ENCODE measurements at places on chromosomes 5 and 9.

DNA sequence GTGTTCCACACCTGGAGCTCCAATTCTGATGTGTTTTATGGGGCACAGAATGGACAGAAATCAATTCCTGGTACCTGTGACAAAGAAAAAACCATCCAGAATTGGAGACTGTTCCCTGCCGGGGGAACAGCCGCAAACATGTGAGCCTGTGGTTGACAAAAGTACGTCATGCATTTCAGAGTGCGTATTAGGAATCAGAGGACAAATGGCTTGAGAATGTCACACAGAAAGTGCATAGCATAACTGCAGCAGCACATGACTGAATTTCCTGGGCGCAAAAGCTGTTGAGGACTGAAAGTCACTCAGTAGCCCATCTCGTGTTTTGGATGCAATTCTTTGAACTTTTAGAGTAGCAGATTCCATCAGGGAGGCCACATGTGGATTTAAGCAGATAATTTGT is 85.1 kb downstream of the TRIO start:
- no peak for DNase-seq

DNA sequence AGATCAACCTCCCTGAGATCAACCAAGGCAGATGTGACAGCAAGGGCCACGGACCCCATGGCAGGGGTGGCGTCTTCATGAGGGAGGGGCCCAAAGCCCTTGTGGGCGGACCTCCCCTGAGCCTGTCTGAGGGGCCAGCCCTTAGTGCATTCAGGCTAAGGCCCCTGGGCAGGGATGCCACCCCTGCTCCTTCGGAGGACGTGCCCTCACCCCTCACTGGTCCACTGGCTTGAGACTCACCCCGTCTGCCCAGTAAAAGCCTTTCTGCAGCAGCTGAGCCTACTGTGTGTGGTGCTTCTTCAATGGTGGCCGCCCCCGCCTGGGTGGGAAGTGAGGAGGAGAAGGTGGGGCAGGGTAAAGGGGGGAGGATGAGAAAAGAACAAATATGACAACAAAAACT is 8.3 kb downstream of the GPX3 start:
- DNase-seq, result no peak

- no peak for DNase-seq
Measured at GRCh38 chr5:127396490-127397155, 106.0 kb downstream of the MEGF10 start.

- no peak for DNase-seq
Measured at GRCh38 chr9:8539681-8540197, 740.2 kb upstream of the DMAC1 start.
